ENCODE measurements at places on chromosomes 4 and X.

- no peak for DNase-seq
These were observed 708.9 kb upstream of the HS3ST1 start for GRCh38 chr4:12137575-12137974.

- DNase-seq, result no peak
These were observed 69.5 kb upstream of the GABRA3 start for GRCh38 chrX:152520653-152521052.

DNA sequence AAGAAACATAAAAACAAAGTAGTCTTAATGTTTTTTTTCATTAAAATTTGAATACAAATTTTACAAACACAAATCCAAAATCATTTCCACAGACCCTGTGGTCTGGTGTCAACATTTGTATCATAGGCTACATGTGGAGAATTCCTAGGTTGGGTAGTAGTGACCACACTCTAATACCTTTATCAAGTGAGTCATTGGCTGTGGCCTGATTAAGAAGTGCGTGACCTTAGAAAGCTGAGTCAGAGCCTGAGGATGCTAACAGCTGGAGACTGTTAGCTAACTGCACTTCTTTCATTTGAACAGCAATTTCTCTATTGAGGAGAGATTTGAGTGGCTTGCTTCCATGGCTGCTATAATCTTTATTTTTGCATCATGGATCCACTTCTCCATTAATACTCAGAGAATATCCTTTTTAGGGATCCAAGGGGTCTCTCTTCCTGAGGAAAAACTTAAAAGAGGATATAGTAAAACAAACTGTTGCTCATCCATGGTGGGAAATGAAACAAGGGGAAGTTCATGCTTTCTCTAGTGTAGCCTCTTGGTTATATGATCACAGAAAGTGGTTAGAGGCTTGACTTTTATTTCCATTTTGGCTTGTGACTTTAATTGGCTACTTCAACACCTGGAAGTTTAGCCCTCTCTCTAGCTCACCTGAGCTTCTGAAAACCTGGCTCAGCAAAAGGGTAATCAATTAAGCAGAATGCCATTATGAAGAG is 335.8 kb downstream of the PABPC4L start:
- no peak for DNase-seq

- no peak for DNase-seq
These were observed 187.9 kb upstream of the FAM9B start for GRCh38 chrX:9221781-9222180.

- DNase-seq, result peak; percentile 1
These were observed 304.2 kb downstream of the TENM3 start for GRCh38 chr4:182547435-182547834.

DNA sequence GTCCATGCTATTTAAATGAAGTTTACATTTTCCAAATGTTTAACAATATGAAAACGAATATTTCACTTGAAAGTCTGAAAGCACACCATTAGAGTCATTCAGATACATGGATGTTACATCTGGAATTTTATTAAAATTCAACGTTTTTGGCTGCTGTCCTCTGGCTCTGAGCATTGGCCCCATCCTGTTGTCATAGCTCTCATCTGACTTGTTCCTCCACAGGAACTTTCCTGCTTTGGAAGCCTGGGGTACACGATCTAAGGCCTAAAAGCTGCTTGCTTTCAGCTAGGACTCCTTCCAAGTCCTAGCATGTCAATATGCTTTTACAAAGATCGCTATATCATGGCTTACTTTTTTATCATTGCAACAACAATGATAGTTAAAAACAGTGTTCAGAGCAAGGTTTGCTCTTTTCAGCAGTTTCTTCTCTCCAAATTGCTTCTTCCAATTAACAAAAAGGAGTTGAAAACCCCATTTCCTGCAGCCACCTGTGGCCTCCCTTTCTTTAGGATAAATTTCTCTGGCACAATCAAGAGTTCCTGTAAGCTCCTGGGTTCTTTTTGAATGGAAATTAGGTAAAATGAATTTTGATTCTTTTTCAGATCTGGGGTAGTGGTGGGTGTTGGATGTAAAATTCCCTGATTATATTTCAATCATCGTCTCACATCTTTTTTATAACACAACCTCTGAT is 413.4 kb upstream of the AGA start:
- DNase-seq, result no peak

- DNase-seq, result no peak
These were observed 163.2 kb downstream of the DCK start for GRCh38 chr4:71156616-71157015.

GRCh38 chr4:150853882-150854281 is 161.2 kb downstream of the LRBA start:
- no peak for DNase-seq

GRCh38 chrX:12906046-12906761 is at the start of gene TLR8:
TSS of gene TLR8 (plus strand) at chrX:12906620. CDS start at chrX:12906707, 87 bp downstream.
- DNase-seq, result no peak

DNA sequence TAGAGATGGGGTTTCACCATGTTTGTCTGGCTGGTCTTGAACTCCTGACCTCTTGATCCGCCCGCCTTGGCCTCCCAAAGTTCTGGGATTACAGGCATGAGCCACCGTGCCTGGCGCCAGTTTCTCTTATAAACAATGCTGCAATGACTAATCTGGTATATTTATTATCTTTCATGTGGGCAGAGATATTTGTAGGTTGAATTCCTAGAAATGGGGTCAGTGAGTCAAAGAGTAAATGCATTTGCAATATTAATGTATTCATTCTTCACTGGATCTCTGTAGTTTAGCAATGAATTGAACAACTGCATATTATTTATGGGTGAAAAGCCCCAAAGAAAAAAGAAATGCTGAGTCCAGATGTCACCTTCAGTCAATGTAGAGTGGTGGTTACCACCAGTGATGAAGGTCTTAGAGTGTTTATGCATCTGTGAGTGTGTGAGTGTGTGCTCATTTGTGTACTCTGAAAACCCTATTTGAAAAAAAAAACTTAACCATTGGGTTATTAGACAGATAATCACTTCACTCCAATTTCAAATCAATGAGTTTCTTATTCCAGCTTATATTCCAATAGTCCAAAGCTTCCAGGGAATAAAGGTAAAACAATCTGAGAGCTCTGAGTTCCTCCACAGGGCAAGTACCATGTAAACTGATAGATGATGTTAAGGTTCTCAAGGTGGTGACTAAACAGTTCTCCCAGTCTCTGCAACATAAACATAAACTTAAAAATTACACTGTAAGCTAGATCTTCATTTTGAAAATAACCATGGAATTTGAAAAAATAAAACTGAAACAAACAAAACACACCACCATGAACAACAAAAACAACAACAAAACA is 22.6 kb upstream of the CD38 start:
- peak; percentile 42 for DNase-seq

GRCh38 chr4:72295966-72296557 is 264.3 kb downstream of the NPFFR2 start:
- DNase-seq, result no peak

DNA sequence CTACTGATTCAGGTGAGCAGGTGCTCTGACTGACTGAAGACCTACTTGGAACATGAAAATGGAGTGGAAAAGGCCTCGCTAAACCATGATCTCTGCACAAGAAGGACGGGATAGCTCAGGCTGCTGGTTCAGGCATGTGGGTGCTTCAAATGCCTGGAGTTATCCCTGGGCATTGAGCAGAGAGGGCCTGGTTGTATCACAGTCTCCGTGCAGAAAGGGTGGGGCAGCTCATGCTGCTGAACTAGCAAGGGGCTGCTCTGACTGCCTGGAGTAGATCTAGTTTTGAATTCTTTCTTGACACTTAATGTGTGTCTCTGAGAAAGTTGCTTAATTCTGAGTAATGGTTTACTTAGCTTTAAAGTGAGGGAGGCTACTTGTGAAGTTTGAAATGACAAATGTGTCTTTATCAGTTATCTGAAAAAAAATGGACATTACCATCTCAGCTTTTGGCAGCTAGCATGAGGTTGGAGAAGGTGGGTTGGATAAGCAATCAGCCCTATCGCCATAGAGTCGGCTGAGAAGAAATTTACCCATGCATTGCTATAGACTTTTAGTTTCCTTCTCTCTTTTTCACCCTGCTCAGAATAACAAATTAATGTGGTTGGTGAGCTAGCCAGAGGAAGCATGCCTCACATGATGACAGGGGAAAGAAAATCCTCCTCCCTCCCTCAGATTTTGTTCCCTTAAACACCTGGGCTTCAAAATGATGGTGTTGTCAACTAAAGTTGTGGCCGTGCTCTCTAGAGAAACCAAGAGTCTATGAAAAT is 832.4 kb downstream of the STIM2 start:
- DNase-seq, result no peak

GRCh38 chr4:141077611-141078225 is 55.6 kb downstream of the RNF150 start:
- DNase-seq, result no peak

DNA sequence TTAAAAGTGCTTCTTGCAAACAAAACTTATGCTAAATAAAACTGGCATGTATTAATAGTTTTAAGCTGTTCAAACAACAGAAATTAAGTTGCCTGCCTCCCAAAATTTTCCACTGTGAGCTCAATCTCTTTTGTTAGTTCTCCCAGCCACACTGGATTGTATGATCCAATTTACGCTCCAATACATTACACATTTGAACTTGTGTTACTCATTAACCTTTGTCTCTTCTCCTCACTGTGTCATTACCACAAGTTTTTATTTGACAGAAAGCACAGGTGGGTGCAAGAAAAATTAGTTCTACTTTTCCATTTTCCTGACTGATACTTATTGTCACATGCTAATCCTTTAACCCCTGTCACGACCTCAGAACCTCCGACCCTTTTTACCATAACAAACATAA is 55.5 kb downstream of the SHISA3 start:
- no peak for DNase-seq

- no peak for DNase-seq
These were observed 364.9 kb downstream of the ZNF674 start for GRCh38 chrX:46180258-46180687.

GRCh38 chrX:55119271-55119670 is 30.5 kb downstream of the PAGE2 start:
- DNase-seq, result no peak

DNA sequence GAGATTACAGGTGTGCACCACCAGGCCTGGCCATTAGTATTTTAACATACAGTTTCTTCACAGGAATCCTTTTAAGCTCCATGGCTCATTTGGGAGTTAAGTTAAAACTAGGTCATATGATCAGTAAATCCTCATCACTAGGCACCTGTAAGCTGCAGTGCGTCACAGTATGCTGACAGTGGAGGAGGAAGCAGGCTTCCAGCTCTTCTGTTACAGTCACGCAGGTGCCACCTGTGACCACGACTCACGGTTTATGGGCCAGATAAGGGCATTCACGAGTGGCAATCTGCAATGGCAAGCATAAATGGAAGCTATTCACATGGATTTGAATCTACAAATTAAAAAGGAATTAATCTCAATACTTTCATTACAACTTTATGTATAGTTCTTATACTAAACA is 129.4 kb upstream of the BCOR start:
- no peak for DNase-seq

DNA sequence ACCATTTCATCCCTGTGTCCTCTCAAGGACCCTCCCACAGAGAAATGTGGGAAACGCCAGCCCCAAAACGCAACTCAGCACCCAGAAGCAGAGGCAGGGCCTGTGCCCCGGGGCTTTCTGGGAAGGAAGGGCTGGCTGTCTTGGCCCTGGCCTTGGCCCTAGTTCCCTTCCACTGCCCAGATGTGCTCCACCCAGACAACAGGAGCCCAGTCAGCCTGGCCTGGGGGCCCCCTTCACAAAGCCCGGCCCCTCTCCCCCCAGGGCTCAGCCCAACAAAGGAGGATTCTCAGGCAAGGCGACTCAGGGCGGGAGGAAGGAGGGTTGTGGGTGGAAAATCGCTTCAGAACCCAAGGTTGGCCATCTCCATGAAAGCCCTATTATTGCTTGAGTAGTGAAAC is 82.5 kb downstream of the PJA1 start:
- no peak for DNase-seq

DNA sequence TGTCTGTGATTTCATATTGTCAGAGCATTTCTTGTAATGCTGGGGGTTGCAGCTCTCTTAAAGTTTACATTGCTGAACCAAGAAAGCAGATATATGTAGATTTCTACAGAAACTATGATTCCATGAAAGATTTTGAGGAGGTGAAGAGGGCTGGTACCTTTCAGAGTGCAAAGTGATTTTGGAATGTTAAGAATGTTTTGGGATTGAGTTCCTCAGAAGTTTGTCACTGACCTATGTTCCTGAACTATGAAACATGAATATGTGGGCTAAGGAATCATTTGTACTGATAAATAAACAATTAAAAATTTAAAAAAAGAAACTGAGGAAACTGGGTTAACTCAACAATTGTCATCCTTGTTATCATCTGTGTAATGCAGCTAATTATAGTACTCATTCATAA is 12.3 kb upstream of the CHIC2 start:
- no peak for DNase-seq

GRCh38 chrX:94908171-94908570 is 1234.2 kb downstream of the FAM133A start:
- DNase-seq, result no peak

- no peak for DNase-seq
These were observed 1.1 kb downstream of the SRPX2 start for GRCh38 chrX:100645106-100645505.

DNA sequence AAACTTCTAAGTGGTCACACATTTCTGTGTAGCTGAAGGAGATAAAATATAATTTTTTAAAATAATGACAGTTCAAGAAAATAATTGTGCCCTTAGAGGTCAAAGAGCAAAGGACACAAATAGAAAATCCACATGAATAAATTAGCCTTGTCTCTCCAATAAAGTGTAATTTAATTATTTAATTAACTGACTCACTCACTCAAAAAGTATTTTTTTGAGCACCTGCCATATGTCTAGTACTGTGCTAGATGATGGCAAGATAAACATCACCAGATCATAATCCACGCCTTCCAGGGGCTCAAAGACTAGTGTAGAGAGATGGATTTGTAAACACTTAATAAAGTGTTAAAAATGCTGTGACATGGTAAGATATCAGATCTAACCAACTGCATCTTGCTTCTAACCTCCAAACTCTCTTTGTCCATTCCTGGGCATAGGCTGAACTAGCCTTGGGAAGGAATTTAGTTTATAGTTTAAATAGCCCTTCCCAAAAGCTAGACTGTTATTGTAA is 112.5 kb downstream of the SCLT1 start:
- DNase-seq, result no peak

- DNase-seq, result no peak
These were observed 63.3 kb downstream of the USP9X start for GRCh38 chrX:41148553-41148952.

DNA sequence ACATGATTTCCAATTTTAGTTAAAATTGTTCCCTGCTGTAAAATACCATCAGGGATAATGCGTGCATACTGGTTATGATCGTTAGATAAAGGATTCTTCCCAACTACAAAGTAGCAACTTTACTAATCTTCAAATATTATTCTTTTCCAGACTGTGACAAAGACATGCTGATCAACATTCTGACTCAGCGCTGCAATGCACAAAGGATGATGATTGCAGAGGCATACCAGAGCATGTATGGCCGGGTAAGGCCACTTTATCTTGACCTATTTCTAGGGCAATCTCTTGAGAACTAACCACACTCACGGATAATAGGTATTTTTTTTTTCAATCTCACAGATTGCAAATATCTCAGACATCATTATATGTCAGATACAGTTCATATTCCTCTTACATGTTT is 47.0 kb downstream of the ANXA10 start:
- DNase-seq, result no peak

DNA sequence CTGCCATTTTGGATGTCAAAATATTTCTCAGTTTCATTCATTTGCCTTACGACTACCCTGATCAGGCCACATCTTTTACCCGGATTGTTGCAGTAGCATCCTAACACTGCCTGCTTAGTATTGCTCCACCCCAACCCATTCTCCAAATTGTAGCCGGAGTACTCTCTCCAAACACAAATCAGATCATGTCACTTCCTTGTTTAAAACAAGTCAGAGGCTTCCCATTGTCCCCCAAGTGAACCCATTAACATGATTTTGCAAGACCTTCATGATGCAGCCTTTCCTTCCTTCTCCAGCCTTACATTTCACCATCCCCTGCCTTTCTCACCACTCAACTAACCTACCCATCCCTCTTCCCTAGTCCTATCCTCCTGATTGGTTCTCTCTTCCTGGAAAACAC is 53.1 kb downstream of the FANCB start:
- DNase-seq, result no peak

Data from stimulated activated CD4-positive, alpha-beta T cell treated with anti-CD3 and anti-CD28 coated beads, Interleukin-4, amount 100 ng/mL, for 48 hours (primary cell).